ENCODE measurements at places on chromosomes 3 and 15.
A peak's percentile ranks its signal among the peaks of the same experiment; 100 is the strongest.

DNA sequence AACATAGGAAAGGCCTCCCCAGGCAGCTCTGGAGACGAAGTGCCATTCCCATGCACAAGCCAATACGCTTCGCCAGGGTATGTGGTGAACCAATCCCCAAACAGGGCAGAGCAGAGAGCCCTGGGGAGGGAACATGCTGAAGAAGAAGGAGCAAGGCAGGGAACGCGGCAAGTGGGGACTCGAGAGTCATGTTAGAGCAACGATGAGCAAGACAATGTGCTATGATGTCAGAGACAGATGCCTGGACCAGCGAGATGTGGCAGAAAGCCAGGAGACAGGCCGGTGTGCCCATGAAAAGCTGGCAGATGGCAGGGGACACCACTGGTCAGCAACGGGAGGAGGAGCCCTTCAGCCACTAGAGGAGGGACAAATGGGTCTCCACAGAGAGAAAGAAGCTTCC, 39.6 kb downstream of the NIPA2 start:
- DNase-seq: no peak

DNA sequence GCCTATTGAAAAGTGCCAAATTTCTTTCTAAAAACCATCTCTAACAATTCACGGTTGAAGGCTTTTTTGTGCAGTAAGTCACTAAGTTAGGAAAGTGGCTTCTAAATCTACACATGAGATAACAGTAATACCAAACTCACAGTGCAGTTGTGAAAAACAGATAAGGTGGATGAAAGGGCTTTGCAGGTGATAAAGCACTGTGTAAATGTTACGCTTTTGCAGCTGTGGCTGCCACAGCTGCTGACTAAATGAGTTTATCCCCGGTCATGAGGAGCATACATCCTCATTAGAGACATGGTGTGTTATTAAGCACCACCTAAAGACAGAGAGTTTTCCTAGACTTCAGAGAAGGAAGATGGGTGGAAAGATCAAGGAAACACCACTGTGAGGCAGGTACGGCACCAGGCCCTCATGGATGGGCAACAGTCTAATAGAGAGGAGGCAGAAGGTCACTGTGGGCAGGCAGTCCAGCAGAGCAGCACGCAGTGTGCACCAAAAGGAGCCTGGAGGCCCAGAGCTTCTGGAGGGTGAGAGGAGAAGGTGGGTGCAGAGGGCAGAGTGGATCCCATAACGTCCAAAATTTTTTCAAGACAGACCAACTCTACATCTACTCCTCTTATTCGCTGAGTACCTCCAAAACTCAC, 68.5 kb downstream of the FMN1 start:
- no peak for DNase-seq

GRCh38 chr3:65033576-65033975, 345.8 kb upstream of the ADAMTS9 start:
- DNase-seq: no peak

GRCh38 chr3:15339786-15340215, 7.4 kb upstream of the SH3BP5 start:
- DNase-seq: no peak

DNA sequence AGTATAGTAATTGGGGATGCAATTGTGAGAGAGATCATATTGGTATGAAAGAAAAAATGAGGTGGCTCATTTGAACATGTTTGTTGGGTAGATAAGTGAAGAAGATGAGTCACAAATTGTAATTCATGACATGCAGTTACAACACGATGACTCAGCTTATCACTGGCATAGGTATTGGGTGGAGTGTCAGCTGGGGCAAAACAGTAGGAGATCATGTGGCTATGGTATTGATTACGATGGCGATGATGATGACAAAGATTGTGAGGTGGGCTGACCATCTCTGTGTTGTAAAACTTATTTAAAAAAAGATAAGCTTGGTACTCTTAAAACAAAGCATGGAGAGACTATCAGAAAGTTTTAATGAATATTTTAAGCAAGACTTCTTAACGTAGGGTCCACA, 11.6 kb upstream of the DPH6 start:
- DNase-seq: no peak

GRCh38 chr3:79848876-79849275, 81.1 kb upstream of the ROBO1 start:
- no peak for DNase-seq

DNA sequence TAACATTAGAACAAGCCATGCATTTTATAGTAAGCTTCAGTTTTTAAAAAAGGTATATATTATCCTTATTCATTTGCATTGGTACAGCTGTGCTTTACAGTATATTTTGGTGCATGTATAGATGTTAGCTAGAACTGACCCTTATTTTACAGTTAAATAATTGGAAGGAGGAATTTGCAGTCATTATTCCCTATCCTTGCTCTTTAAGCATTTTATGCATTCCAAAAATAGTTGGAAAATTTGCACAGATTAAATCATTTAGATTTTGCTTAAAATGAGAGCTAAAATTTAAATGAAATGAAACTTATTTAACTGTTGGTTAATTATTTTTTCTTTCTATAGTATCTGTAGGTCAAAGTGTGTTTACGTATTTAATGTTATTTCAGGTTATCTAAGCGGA, 667.1 kb downstream of the NAALADL2 start:
- DNase-seq: no peak

DNA sequence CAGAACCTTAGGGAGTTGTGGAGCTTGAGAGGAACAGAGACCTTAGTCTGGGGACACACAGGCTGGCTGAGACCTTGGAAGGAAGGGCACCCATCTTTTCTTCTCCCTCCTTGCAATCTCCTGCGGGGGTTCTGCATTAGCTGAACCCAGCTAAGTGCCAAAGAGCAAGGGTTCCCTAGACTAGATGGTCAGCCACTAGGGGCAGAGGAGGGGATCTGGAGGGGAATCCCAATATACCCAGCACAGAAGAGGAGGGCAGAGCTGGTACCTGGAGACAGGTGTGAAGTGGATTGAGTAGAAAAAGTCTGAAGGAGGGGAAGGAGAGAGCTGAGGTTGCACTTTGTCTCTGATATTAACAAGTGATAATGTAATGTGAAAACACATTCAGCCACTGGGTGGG, 212.8 kb downstream of the ADAMTS9 start:
- DNase-seq: no peak

DNA sequence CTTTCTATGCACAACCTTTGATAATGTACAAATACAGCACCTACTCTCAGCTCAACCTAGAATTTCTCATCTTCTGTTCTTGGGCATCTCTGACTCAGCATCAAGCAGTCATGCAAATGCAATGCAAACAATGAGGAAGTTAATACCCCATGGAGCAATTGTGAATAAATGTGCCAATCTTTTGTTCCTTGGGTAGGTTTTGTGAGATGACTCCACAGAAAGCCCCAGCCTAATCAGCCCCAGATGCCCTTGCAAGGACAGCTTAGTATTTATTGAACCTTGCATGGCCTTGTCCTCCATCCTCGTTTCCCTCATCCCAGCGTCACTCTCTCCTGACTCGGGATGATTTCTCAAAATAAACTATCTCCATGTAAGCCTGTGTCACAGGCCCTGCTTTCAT, 494.7 kb upstream of the NECTIN3 start:
- DNase-seq: peak; percentile 59

DNA sequence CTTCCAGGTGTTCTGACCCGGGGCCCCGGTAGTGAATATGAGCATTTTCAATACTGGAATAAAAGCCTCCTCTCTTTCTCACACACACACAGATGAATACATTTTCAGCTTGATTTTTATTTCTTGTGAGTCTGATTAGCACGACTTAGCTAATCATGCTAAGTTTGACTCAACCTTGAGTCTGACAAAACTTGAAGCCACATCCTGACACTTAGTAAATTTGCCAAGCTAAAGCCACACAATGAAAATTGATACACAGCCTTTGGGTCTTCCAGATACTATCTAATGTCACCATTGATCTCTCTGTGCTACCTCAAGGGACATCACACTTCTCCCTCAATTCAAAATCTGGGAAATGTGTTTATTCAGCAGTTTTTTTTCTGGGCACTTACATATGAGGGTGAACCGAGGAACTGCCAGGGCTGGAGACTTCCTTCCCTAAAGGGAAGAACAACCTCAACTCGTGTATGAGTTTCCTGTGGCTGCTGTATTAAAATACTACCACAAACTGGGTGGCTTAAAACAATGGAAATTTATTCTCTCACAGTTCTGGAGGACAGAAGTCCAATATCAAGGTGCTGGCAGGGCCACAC, 18.6 kb downstream of the TMEM266 start:
- DNase-seq: no peak

GRCh38 chr3:193391902-193392301, 13.3 kb upstream of the ATP13A5 start:
- DNase-seq: peak; percentile 48

- DNase-seq: no peak
These were observed 7.2 kb downstream of the ZKSCAN7 start for GRCh38 chr3:44562147-44562546.

DNA sequence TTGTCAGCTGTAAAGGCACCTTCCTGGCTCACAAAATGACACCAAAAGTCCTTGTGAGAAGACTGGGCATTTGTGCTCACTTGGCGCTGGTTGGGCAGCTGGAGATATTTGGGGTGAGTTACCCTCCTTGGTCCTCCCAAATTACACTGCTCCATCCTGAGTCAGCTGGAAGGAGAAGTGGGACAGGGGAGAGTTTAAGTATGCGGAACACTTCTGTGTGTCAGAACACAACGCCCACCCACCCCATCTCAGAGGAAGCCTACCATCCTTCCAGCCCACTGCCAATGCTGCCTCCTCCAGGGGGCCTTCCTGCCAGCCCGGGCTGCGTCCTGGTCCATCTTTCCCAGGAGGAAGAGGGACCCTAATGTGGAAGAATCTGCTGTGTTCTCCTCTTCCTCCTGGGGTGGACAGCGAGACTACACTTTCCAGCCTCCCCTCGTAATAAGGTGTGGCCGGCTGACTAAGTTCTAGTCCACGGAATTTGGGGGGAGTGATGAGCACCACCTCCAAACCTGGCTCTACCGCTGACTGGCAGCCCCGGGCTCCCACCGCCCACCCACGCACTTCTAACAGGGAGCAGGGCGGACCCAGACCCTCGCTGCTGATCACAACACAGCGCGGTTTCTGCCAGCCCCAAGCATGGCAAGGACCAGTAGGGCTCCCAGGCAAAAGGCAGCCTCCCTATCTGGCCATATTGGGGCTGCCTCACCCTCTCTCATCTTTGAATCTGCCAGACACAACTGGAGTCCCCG, 265.0 kb downstream of the XXYLT1 start:
- DNase-seq: no peak

DNA sequence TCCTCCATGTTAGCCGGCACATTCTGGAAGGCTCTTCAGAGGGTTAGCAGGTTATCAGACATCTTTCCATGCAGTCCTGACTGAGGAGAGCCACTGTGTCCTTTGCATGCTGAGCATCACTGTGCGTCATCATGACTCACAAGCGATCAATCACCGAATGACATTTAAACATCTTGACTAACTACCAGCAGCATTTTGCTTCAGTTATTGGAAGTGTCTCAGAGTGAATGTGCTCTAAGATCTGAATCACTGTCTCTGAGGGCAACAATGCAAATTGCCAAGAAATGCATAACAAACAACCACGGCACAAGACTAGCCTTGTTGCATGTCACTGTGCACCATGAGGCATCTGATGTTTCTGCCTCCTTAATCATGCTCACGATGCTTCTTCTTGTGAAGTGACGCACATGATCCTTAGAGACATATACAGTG, 18.3 kb upstream of the ATP8B4 start:
- DNase-seq: no peak

GRCh38 chr3:19250959-19251610, 102.8 kb downstream of the KCNH8 start:
- peak; percentile 20 for DNase-seq

DNA sequence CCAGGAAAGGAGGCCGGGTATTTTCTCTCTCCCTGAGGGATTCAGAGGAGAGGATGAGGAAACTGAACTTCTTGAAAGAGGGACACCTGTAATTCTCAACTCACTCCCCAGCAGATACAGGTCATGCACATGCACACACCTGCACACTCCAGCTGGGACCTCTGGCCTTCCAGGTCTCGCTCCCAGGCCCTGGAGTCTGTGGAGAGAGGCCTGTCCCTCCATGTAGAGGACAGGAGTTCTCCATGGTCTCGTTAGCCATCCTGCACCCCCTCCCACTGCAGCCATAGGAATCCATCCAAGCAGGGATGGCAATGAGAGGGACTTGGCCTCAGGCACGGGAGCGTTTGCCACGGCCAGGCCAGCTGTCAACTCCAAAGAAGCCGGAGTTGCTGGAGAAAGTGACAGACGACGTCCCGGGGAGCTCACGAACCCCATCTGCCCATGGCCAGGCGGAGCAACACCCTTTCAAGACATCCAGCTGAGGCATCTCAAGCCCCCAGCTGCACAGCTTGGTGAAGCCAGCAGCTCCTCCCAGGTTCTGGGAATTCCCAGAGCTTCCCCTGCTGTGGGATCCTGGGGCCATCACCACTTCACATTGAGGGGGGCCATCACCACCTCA, 223.3 kb downstream of the UACA start:
- DNase-seq: no peak

- no peak for DNase-seq
These were observed 64.8 kb upstream of the PCSK6 start for GRCh38 chr15:101554115-101554915.

GRCh38 chr15:58444056-58444455, 12.3 kb downstream of the LIPC start:
- DNase-seq: no peak

DNA sequence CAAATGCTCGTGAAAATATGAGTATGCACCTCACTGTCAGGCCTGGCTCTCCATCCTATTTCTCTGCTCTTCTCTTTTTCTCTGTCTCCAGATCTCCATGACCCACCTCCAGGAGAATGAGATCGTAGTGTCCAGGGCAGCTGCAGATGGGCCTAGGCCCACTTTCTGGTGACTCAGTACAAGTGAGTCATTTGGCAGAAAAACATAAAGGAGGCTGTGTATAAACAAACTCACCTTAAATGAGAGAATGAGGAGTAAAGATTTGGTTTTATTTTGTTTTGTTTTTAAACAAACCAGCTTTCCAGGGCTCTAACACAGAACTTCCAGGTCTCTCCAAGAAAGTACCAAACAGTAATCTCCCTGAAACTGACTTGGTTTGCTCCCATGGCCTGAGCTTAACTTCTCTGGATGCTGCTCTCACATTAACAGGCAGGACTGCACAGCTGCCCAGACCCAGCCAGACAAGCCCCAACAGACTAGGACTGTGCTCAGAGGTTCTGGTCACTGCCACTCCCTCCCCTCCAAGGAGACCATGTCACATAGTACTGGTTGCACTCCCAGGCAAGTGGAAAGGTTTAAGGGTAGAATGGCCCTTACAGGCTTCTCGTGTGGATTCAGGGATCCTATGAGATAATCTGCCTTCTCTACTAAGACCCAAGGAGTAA, 1.5 kb upstream of the HEG1 start:
- DNase-seq: no peak

DNA sequence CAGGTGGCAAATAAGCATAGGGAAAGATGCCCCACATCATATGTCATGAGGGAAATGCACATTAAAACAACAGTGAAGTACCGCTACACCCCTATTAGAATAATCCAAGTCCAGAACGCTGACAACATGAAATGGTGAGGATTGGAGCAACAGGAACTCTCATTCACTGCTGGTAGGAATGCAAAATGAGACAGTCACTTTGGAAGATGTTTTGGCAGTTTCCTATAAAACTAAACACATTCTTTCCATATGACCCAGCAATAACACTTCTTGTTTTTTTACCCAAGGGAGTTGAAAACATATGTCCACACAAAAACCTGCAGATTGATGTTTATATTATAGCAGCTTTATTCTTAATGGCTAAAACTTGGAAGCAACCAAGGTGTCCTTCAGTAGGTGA, 116.4 kb upstream of the TOPAZ1 start:
- DNase-seq: no peak
